ENCODE measurements at places on chromosomes 12 and 14. TPM values are rescaled to one million over a fixed set of nuclear protein-coding genes. Genes with fewer than 3 reads are reported as not detected.
A peak's percentile ranks its signal among the peaks of the same experiment; 100 is the strongest.

DNA sequence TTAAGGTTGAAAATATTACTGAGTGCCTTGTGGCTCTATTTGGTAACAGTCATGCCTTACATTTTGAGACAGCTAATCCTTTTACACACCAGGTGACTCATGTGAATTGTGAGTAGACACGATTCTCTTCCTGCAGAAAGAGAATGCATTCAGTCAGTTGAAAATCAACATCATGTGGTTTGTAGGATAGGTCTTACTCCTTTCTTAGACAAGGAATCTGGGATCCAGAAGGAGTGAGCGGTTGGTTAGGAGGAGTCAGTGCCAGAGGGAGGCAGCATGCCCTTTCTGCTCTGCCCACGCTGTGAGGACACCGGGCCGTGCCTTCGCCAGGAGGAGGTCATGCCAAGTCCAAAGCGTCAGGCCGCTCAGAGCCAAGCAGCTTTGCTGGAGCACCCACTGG is 47.6 kb downstream of the TRAF3 start:
- no peaks in the 10 kb centered on the region for H3K36me3 ChIP-seq
- peaks cover 7% of the 10 kb centered on the region for H3K4me1 ChIP-seq
- no peak for DNase-seq

DNA sequence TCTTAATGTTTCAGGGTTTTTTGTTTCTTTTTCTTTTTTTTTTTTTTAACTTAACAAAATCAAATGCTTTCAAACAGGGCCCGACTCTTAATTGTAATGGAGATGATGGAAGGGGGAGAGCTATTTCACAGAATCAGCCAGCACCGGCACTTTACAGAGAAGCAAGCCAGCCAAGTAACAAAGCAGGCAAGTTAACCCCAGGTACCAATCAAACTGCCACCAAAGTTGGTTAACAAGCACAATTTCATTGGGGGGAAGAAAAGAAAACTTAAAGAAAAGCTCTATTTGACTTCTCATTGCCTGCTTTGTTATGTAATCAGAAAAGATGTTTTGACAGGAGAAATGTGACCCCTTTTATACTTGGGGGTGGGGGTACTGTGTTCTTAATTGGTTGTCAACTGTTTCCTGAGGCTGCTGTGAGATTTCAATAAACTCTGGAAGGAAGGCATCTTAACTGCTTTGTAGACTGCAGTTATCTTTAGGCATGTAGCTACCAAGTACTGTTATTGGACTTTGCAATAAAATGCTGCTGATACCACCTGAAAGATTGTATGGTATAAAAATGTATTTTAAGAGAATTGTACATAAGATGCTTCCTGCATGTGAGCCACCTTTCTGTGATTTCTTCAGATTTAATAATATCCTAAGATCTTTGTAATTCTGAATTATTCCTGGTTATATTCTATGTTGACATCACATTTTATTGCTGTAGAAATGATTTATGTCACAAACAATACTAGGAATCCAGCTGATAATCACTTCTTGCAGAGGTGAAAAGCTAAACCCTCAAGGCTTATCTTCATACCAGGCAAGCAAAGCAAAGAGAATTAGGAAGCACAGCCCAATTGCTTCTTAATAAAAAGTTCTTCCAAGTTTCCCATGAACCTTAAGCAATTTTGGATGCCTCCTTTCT is 26.9 kb downstream of the MAPKAPK5 start:
- no peak overlapping the region for H3K27ac ChIP-seq
- H3K4me1 ChIP-seq, result no peaks in the 10 kb centered on the region
- no peak overlapping the region for H3K4me3 ChIP-seq
- H3K27me3 ChIP-seq, result no peaks in the 10 kb centered on the region
- H3K36me3 ChIP-seq, result peaks cover 3% of the 10 kb centered on the region

DNA sequence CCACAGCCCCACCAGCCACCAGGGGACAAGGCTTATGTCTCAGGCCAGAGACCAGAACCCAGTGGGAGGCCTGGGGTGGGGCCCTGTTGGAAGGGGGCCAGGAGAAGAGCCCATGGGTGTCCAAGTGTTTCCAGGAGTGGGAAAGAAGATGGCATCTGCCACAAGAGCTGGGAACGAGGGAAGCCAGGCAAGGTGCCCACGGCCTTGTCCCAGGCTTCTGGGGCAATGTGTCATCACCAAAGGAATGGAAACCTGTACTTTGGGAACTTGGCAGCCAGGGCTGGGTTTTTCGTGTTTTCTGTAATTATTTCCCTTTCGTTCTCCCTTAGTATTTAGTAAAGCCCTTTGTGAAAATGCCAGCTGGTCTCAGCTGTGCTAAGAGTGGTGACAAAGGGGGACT is 5.3 kb upstream of the PGF start:
- H3K27ac ChIP-seq, result no peak overlapping the region
- H3K27me3 ChIP-seq, result peaks cover 16% of the 10 kb centered on the region
- DNase-seq, result no peak
- H3K4me3 ChIP-seq, result no peak overlapping the region

DNA sequence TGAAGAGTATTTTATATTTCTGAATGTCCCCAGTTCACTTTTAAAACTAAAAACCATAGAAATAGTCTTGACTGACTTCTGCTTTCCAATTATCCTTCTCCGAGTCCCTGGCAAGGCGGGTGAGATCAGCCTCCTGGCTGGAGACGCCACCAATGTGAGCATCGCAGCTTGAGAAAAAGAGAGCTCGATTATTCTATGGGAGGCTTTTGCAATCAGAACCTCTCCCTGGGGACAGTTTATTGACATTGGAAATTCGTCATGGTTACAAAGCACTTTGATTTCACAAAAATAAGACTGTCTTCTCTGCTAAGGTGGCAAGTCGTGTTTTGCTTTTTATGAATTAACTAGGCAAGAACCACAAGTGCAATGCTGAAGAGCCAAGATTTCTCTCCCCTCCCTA is 23.6 kb upstream of the GPHB5 start:
- no peaks in the 10 kb centered on the region for H3K4me1 ChIP-seq
- no peaks in the 10 kb centered on the region for H3K36me3 ChIP-seq
- peak; percentile 11 for DNase-seq
- no peaks in the 10 kb centered on the region for H3K27me3 ChIP-seq
- no peak overlapping the region for H3K27ac ChIP-seq
- H3K4me3 ChIP-seq, result no peak overlapping the region

GRCh38 chr14:26377150-26377549 is 220.7 kb downstream of the NOVA1 start:
- H3K27ac ChIP-seq, result no peak overlapping the region
- no peaks in the 10 kb centered on the region for H3K27me3 ChIP-seq
- H3K4me3 ChIP-seq, result no peak overlapping the region
- no peaks in the 10 kb centered on the region for H3K36me3 ChIP-seq
- DNase-seq, result no peak
- no peaks in the 10 kb centered on the region for H3K4me1 ChIP-seq

DNA sequence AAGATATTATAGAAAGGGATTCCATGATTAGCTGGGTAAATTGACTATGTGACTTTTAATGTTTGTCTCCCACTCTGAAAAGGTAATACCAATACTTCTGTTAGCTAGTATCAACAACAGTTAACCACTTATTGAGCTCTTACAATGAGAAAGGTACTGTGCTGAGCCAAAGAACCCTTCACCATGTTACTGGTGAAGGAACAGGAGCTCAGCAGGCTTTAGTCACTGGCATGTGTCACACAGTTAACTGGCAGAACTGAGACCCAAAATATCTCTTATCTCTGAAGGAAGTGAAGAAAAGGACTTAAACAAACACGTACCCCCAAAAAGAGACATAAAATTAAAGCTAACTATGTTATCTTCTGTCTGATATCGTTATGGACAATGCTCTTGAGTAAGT is 170.6 kb downstream of the MED13L start:
- H3K27me3 ChIP-seq, result no peaks in the 10 kb centered on the region
- DNase-seq, result no peak
- H3K4me1 ChIP-seq, result no peaks in the 10 kb centered on the region

- H3K27me3 ChIP-seq, result no peaks in the 10 kb centered on the region
- H3K27ac ChIP-seq, result no peak overlapping the region
- no peaks in the 10 kb centered on the region for H3K36me3 ChIP-seq
- H3K4me1 ChIP-seq, result no peaks in the 10 kb centered on the region
Observed at GRCh38 chr14:21820631-21821030, 147.0 kb upstream of the OR4E1 start.

GRCh38 chr12:52193991-52194390 is 2.2 kb upstream of the KRT80 start:
- no peak overlapping the region for H3K27ac ChIP-seq
- H3K4me1 ChIP-seq, result peaks cover 41% of the 10 kb centered on the region
- peak; percentile 35 for DNase-seq
- no peak overlapping the region for H3K4me3 ChIP-seq
- H3K36me3 ChIP-seq, result no peaks in the 10 kb centered on the region

GRCh38 chr14:100339766-100340422 is 16.8 kb downstream of the SLC25A47 start:
- DNase-seq, result no peak
- no peaks in the 10 kb centered on the region for H3K27me3 ChIP-seq
- peak overlapping the region; percentile 12 for H3K27ac ChIP-seq
- H3K36me3 ChIP-seq, result peaks cover 19% of the 10 kb centered on the region

DNA sequence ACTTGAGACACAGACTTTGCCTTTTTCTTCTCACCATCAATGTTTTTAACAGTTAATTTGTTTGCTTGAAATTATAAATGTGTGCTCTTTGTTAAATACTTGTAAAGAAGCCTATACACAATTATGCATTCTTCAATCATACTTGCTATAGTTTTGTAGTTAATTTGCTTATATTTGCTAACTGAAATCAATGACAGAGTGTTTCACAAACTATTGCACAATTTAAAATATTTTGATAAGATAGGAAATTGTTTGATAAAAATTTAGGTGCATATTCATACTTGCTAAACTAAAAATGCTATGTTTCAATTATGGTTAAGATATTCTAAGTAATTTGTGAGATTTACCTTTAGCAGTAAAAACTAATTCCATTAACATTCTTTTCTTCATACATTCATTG is 13.7 kb upstream of the OR4K5 start:
- DNase-seq, result no peak
- H3K4me3 ChIP-seq, result no peak overlapping the region
- H3K27me3 ChIP-seq, result no peaks in the 10 kb centered on the region
- no peaks in the 10 kb centered on the region for H3K4me1 ChIP-seq
- no peak overlapping the region for H3K27ac ChIP-seq

GRCh38 chr12:64389154-64389553 is 1.4 kb downstream of the C12orf56 start:
- H3K4me1 ChIP-seq, result peaks cover 2% of the 10 kb centered on the region
- DNase-seq, result no peak
- H3K4me3 ChIP-seq, result no peak overlapping the region
- H3K27ac ChIP-seq, result no peak overlapping the region
- H3K36me3 ChIP-seq, result no peaks in the 10 kb centered on the region

GRCh38 chr12:6946033-6946919 is 2.5 kb downstream of the C12orf57 start:
- no peak overlapping the region for H3K4me3 ChIP-seq
- DNase-seq, result no peak
- peaks cover 15% of the 10 kb centered on the region for H3K4me1 ChIP-seq
- peaks cover 9% of the 10 kb centered on the region for H3K36me3 ChIP-seq
- H3K27ac ChIP-seq, result no peak overlapping the region
- no peaks in the 10 kb centered on the region for H3K27me3 ChIP-seq

DNA sequence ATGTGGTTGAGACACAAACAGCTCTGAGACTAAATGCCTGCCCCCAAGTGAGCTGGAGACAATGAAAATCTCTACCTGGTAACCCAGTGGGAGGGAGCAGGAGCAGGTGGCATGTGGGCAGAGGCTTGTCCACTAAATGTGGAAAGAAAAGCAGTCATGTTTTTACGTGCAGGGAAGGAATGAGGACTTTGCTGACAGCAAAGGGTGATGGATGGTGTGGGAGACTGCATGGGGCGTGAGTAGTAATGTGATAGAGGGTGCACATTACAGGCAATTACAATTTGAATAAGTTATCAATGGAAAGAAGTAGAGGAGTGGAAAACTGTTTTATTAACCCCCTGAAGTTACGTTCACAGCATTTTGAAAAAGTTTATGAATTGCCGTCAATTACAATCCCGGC is 176.6 kb downstream of the NRXN3 start:
- H3K27me3 ChIP-seq, result no peaks in the 10 kb centered on the region
- H3K4me1 ChIP-seq, result no peaks in the 10 kb centered on the region
- no peak for DNase-seq

DNA sequence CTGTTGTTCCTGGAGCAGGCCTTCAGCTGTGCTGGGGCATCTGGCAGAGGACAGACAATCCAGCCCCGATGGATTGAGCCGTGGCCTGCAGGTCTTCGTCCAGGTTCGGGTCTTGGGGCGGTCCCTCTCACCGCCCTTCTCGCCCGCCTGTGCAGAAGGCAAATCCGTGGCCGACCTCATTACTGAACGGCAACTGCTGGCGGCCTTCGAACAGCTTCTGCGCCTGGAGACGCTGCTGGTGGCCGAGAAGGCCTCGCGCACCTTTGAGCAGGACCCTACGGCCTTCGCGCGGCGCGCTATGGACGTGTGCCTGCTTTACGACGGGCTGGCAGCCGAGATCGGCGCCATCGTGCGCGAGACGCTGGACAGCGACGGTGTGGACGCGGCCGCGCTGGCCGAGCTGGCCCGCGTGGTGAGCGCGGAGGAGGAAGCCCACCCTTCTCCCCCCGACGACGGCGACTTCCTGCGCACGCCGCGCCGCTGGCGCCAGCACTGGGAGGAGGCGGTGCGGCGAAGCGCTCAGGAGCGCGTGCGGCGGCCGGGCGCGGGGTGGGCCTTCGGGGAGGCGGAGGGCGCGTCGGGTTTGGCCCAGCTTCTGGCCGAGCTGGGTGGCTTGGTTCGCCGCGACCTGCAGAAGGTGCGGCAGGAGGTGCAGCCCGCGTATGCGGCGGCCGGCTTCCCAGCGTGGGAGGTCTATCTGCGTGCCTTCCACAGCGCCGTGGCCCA is 7.6 kb downstream of the EXOC3L4 start:
- peaks cover 5% of the 10 kb centered on the region for H3K4me1 ChIP-seq
- no peaks in the 10 kb centered on the region for H3K36me3 ChIP-seq
- no peak overlapping the region for H3K4me3 ChIP-seq
- H3K27ac ChIP-seq, result no peak overlapping the region
- H3K27me3 ChIP-seq, result peaks cover 28% of the 10 kb centered on the region
- no peak for DNase-seq

The TEX22 gene
- 0.51 TPM for total RNA-seq

The TXNDC16 gene
- total RNA-seq, result 3.0 TPM

The CDCA4 gene
- 7.9 TPM for total RNA-seq

The SLCO1B1 gene
- total RNA-seq, result not detected

The TAS2R20 gene
- total RNA-seq, result 2.1 TPM

The SOAT2 gene
- not detected for total RNA-seq

The NIN gene
- 37.5 TPM for total RNA-seq
